ENCODE measurements at places on chromosomes 7 and 10. TPM values are rescaled to one million over a fixed set of nuclear protein-coding genes. Genes with fewer than 3 reads are reported as not detected.

The INHBA gene
- total RNA-seq: 8.8 TPM

The SPDYE2B gene
- not detected for total RNA-seq

The HDAC9 gene
- total RNA-seq: 138 TPM

The GPR15LG gene
- total RNA-seq: not detected

The CHAT gene
- 1.8 TPM for total RNA-seq

The MYL10 gene
- 3.8 TPM for total RNA-seq

The CDK1 gene
- 40.9 TPM for total RNA-seq

The PKD1L1 gene
- 2.1 TPM for total RNA-seq

The ALKBH4 gene
- 29.9 TPM for total RNA-seq

The CCDC146 gene
- total RNA-seq: 27.0 TPM

The ENO4 gene
- total RNA-seq: 1.4 TPM

The KCNIP2 gene
- 12.5 TPM for total RNA-seq

The GOLGA7B gene
- total RNA-seq: 2.2 TPM

The ZNF800 gene
- total RNA-seq: 44.0 TPM

The NPY4R2 gene
- not detected for total RNA-seq

The TSC22D4 gene
- 29.0 TPM for total RNA-seq

Measured in camera-type eye (tissue), 1 donor.